Astrocyte (in vitro differentiated cells and primary cell): ENCODE measurements at places on chromosomes 16 and 17. TPM values are rescaled to one million over a fixed set of nuclear protein-coding genes. Genes with fewer than 3 reads are reported as not detected.

DNA sequence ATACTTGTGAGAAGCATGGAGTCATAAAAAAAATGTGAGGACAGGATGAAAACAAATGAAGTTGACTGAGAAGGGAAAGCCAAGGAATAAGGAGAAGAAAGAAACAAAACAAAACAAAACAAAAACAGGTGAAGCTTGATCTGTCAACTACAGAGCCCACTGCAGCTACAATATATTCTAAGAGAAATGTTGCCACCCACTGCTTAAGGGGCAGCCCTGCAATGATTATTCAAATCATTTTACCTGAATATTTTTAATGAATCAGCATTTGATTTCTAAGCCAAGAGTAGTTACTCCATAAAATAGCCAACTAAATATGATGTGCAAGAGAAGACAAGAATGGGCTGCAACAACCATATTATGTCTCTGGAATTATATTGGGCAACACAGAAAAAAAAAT, 252.0 kb upstream of the KIF2B start:
- H3K4me3 ChIP-seq = no peak overlapping the region
- H3K36me3 ChIP-seq = no peaks in the 10 kb centered on the region
- no peak for DNase-seq

- no peak for DNase-seq
- peaks cover 42% of the 10 kb centered on the region for H3K27me3 ChIP-seq
- no peak overlapping the region for H3K4me3 ChIP-seq
- no peaks in the 10 kb centered on the region for H3K36me3 ChIP-seq
- no peak overlapping the region for H3K27ac ChIP-seq
Measured at GRCh38 chr17:29010586-29010985, 4.8 kb upstream of the SEZ6 start.

- H3K36me3 ChIP-seq = no peaks in the 10 kb centered on the region
- no peak for DNase-seq
- peaks cover 10% of the 10 kb centered on the region for H3K4me1 ChIP-seq
- no peak overlapping the region for H3K27ac ChIP-seq
- peaks cover 7% of the 10 kb centered on the region for H3K27me3 ChIP-seq
Measured at GRCh38 chr17:6457688-6458459, 13.6 kb downstream of the PIMREG start.

DNA sequence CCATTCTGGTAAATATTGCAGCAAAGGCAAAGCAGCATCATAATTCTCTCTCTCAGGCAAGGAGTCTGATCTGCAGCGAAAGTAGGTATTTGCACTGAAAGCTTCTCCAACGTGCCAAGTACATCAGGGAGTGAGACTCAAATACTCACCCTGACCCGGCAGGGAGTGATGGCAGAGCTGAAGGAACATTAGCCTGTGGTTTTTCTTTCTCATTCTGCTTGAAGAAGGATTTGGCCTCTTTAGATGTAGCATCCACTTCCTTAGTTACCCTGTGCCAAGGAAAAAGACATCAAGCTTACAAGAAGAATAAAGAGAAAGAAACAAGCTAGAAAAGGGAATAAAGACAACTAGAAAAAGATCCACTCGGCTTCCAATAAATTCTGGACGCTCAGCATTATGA, 38.4 kb downstream of the CFDP1 start:
- H3K4me1 ChIP-seq = no peaks in the 10 kb centered on the region
- H3K36me3 ChIP-seq = peaks cover 23% of the 10 kb centered on the region
- H3K27ac ChIP-seq = no peak overlapping the region
- H3K27me3 ChIP-seq = no peaks in the 10 kb centered on the region

DNA sequence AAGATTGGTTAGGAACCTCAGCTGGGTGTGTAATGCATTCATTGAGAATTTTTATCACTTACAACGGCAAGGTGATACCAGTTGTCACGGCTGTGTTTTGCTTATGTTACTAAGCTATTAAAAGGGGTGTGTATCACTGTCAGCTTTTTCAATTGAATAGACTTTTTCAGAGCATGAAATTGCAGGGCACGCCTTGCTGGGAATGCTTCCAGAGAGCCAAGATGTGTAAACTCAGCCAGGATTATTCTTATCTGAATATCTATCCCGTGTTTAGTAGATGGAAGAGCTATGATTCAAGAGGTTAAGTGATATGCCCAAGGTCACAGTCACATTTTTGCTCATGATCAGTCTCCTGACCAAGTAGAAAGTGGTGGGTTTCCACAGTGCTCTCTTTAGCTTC, 6.6 kb upstream of the TEKT3 start:
- no peaks in the 10 kb centered on the region for H3K27me3 ChIP-seq
- H3K27ac ChIP-seq = no peak overlapping the region
- peak; percentile 36 for DNase-seq
- H3K4me3 ChIP-seq = no peak overlapping the region
- H3K36me3 ChIP-seq = no peaks in the 10 kb centered on the region
- peaks cover 3% of the 10 kb centered on the region for H3K4me1 ChIP-seq

DNA sequence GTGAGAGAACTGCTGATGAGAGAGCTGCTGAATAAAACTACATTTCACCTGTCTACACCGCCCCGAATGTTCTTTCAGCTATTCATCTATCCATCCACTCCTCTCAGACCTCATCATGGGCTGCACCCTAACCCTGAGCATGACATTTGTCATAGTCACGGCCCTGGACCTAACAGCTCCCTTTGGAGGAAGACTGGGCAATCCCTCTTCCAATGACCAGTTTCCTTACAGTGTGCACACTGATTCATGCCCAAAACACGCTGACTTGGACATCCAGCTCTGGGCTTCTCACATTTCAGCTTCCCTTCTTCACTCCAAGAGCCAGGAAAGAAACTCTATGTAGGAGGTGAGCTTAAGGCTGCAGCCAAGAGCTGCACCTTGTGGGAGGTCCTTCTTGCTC, 41.8 kb upstream of the ARL4D start:
- DNase-seq = peak; percentile 95
- H3K4me3 ChIP-seq = no peak overlapping the region
- H3K27ac ChIP-seq = peak overlapping the region; percentile 30
- H3K27me3 ChIP-seq = no peaks in the 10 kb centered on the region

- no peaks in the 10 kb centered on the region for H3K4me1 ChIP-seq
- DNase-seq = no peak
- H3K4me3 ChIP-seq = no peak overlapping the region
- H3K36me3 ChIP-seq = no peaks in the 10 kb centered on the region
Measured at GRCh38 chr17:53792451-53792850, 30.3 kb upstream of the KIF2B start.

GRCh38 chr17:41733348-41734138, 900 bp downstream of the HAP1 start:
- no peak overlapping the region for H3K27ac ChIP-seq
- H3K36me3 ChIP-seq = no peaks in the 10 kb centered on the region
- no peak overlapping the region for H3K4me3 ChIP-seq
- peaks cover 56% of the 10 kb centered on the region for H3K27me3 ChIP-seq
- DNase-seq = no peak

DNA sequence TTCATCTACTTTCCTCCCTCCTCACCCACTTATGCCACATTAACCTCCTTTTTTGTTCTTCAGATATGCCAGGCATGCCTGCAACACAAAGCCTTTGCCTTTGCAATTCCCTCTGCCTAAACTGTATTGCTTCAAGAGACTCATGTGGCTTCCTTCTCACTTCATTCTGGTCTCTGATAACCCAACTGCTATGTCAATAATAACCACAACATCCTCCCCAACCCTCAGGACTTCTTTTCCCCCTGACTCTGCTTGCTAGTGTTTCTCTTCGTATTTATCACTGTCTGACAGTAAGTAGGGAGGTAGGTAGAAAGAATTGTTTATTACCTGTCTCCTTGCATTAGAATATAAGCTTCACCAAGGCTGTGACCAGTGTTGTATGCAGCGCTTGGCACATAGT, 22.4 kb downstream of the RBL2 start:
- peaks cover 26% of the 10 kb centered on the region for H3K36me3 ChIP-seq
- H3K27ac ChIP-seq = no peak overlapping the region
- DNase-seq = no peak
- H3K4me3 ChIP-seq = no peak overlapping the region
- H3K27me3 ChIP-seq = no peaks in the 10 kb centered on the region
- H3K4me1 ChIP-seq = no peaks in the 10 kb centered on the region

- H3K4me3 ChIP-seq = no peak overlapping the region
- no peaks in the 10 kb centered on the region for H3K4me1 ChIP-seq
Measured at GRCh38 chr17:42883802-42884558, 16.6 kb upstream of the G6PC1 start.

DNA sequence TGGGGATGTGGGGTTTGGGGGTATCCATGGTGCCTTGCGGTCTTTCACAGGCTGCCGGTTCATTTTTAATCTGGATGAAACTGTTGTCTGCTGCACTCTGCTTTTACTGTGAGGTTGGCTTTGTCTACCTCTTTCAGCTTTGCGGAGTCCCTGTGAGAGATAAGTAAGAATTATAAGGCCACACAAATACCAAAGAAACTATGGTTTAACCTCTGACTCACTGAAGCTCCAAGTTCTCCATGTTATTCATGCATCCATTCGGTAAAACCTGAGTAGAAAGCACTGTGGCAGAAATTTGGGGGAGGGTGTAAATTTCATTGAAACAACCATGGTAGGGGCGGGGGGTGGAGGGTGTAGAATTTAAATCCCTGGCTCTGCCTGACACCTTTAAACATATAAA, 30.5 kb downstream of the KIAA0753 start:
- no peaks in the 10 kb centered on the region for H3K27me3 ChIP-seq
- peak; percentile 54 for DNase-seq
- H3K4me1 ChIP-seq = peaks cover 5% of the 10 kb centered on the region
- H3K36me3 ChIP-seq = peaks cover 45% of the 10 kb centered on the region

GRCh38 chr16:1351215-1351581, 480 bp downstream of the TSR3 start:
- H3K4me1 ChIP-seq = peaks cover 16% of the 10 kb centered on the region
- peak overlapping the region; percentile 41 for H3K27ac ChIP-seq
- peak overlapping the region; percentile 93 for H3K4me3 ChIP-seq
- no peaks in the 10 kb centered on the region for H3K36me3 ChIP-seq
- H3K27me3 ChIP-seq = no peaks in the 10 kb centered on the region
- DNase-seq = no peak

- no peaks in the 10 kb centered on the region for H3K36me3 ChIP-seq
- H3K4me3 ChIP-seq = no peak overlapping the region
- H3K4me1 ChIP-seq = no peaks in the 10 kb centered on the region
- no peak overlapping the region for H3K27ac ChIP-seq
Measured at GRCh38 chr17:46875849-46876352, 24.5 kb downstream of the WNT9B start.

DNA sequence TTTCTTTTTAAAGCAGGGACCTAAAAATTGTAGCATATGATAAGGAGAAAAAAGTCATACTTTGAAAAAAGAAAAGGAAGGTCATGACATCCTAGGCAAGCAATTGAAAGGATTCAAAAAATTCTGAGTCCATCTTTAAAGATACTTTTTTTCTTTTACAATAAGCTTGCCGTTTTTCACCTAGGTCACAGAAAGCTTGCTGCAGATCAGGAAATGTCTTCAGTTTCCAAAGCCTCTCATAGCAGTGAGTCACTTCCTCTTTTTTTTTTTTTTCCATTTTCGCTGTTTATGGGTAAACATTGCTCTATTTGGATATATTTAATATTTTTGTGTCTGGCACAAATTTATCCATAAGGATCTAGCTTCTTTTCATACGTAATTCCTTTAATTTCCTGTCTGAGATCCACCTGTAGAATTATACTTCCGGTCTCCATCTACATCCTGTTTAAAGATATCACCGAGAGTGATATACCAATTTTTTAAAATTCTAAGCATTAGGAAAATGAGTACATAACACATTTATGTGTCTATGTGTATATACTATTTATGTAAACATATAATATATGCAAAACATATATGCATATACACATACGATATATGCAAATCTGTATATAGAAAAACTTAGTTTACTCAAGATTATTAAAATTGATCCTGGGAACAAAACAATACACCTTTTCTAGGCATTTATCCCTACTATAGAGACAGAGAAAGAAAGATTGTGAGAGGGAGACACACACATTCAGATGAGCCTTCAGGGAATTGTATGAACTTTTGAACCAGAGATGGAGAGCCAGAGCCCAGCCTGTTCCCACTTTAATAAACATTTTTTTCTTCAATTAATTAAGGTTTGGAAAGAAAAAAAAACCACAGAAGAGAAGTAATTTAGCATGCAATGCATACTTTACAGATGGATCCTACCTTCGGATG, 134.4 kb downstream of the SKAP1 start:
- H3K27ac ChIP-seq = no peak overlapping the region
- H3K36me3 ChIP-seq = no peaks in the 10 kb centered on the region
- H3K4me1 ChIP-seq = no peaks in the 10 kb centered on the region

GRCh38 chr17:9279893-9280292, 258.6 kb downstream of the NTN1 start:
- no peaks in the 10 kb centered on the region for H3K36me3 ChIP-seq
- no peaks in the 10 kb centered on the region for H3K4me1 ChIP-seq
- H3K27me3 ChIP-seq = no peaks in the 10 kb centered on the region
- DNase-seq = no peak

DNA sequence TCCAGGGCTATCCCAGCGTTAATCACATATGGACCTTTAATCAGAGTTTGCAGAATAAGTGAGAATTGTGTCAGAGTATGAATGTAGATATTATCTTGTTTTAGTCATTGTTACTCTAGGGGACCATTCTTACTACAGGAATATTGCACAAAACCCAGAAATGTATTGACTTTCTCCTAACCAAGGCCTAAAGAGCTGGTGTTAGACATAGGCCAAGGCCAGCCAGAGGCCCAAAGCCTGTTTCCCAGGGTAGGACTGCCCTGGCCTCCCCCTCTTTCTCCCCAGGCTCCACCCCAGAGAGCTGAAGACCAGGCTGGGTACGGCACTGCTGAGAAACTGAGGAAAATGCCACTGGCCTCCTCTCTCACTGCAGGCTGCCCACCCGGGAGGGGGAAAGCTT, 41.9 kb upstream of the MEOX1 start:
- no peak overlapping the region for H3K27ac ChIP-seq
- DNase-seq = no peak
- H3K4me3 ChIP-seq = no peak overlapping the region
- H3K4me1 ChIP-seq = peaks cover 13% of the 10 kb centered on the region

C16orf46 gene
- total RNA-seq = 0.24 and 1.8 TPM in 2 replicates

ABCC11 gene
- 0.29 and 0.32 TPM in 2 replicates for total RNA-seq

NPTX1 gene
- total RNA-seq = 0.43 and 0.48 TPM in 2 replicates

SEPTIN1 gene
- total RNA-seq = 0.48 and 0.96 TPM in 2 replicates

NPIPA2 gene
- 1.1 and 8.6 TPM in 2 replicates for total RNA-seq

SRL gene
- not detected in 2 replicates for total RNA-seq

SLC5A10 gene
- 0.14 TPM in 1 of 2 replicates, not detected in the other for total RNA-seq

GRIN2C gene
- total RNA-seq = 0.50 and 1.0 TPM in 2 replicates

NGFR gene
- total RNA-seq = 0.64 and 1.0 TPM in 2 replicates

KRTAP1-1 gene
- total RNA-seq = not detected in 2 replicates

ARHGAP44 gene
- total RNA-seq = 1.4 and 3.0 TPM in 2 replicates

HOXB4 gene
- total RNA-seq = not detected in 2 replicates

DOK4 gene
- 25.5 and 28.4 TPM in 2 replicates for total RNA-seq

PLLP gene
- 0.14 and 0.93 TPM in 2 replicates for total RNA-seq

ACSM2B gene
- not detected in 2 replicates for total RNA-seq
